ENCODE measurements at places on chromosomes 2 and 18. TPM values are rescaled to one million over a fixed set of nuclear protein-coding genes. Genes with fewer than 3 reads are reported as not detected.

The CRYGD gene
- total RNA-seq, result not detected

The LRP1B gene
- 0.38 TPM for total RNA-seq

The TMEM163 gene
- 2.4 TPM for total RNA-seq

The FBXO48 gene
- 0.54 TPM for total RNA-seq

DNA sequence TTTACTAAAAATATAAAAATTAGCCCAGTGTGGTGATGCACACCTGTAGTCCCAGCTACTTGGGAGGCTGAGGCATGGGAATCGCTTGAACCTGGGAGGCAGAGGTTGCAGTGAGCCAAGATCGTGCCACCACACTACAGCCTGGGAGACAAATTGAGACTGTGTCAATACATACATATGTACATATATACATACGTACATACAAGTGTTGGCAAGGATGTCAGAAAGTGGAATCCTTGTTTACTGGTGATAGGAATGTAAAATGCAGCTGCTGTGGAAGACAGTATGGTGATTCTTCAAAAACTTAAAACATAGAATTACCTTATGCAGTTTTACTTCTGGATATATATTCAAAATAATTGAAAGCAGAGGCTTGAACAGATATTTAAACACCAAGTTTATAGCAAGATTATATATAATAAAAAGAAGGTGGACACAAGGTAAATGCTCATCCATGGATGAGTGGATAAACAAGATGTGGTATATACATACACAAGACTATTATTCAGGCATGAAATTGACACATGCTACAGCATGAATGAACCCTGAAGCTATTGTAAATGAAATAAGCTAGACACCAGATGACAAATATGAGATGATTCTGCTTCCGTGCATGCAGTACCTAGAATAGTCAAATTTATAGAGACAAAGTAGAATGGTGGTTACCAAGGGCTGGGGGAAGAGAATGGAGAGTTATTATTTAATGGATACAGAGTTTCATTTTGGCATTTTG is 43.2 kb downstream of the CCDC138 start:
- no peak for DNase-seq

DNA sequence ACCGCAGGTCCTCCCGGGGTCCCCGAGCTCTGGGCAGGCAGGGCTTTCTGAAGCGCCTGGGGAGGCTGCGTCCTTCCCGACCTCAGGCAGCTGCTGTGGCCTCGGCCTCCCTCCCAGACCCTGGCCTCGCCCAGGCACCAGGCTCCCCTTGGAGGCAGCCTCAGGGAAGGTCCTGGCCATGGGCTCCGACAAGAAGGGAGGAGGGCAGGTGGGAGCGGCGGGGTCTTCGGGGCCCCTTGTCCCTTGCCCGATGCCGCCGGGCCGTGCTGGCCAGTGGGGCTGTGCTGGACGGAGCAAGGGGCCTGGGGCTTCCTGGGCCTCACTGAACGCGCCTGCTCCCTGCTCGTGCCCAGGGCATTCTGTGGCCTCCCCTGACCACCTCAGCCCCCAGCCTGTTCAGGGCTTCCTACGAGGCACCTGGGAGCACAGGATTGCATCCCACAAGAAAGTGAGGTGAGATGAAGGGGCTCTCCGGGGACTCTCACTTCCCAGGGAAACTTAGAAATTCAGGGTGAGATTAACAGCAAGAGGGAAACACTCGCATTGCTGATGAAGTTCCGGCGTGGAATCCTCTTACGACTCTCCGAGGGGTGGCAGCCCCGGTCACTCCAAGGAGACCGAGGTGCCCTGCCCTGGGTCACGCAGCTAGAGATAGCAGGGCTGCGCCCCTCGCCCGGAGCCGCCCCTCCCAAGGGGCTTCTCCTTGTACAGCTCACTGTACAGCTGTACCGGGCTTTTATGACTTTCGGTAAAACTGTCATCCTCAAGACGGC is 778 bp downstream of the MFSD2B start:
- no peak for DNase-seq

- peak; percentile 31 for DNase-seq
Measured at GRCh38 chr2:219368690-219369191, 19.0 kb downstream of the DNPEP start.

DNA sequence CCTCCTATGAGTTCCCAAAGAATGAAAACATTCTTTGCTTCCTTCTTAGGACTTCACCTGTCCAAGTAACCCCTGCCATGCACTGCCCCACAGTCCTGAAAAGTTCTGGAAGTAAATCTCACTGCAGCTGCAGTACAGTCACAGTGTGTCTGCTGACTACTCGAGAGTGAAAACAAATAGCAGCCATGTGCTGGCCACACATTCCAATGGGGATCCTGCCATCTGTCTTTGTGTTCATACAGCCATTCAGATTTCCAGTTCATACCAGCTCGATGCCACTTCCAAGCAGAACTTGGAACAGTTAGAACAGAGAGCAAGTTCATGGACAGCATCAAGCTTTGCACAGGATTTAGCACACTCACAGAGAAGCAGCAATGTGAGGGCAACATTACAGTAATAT is 629.9 kb upstream of the ACVR2A start:
- no peak for DNase-seq

- no peak for DNase-seq
Measured at GRCh38 chr2:174330945-174331594, 3.7 kb upstream of the SP9 start.

GRCh38 chr18:8928847-8929780 is 173.4 kb upstream of the NDUFV2 start:
- DNase-seq, result no peak

GRCh38 chr18:48975817-48976649 is 25.3 kb upstream of the SMAD7 start:
- DNase-seq, result no peak

GRCh38 chr2:74504591-74504990 is 2.9 kb downstream of the PCGF1 start:
- no peak for DNase-seq

DNA sequence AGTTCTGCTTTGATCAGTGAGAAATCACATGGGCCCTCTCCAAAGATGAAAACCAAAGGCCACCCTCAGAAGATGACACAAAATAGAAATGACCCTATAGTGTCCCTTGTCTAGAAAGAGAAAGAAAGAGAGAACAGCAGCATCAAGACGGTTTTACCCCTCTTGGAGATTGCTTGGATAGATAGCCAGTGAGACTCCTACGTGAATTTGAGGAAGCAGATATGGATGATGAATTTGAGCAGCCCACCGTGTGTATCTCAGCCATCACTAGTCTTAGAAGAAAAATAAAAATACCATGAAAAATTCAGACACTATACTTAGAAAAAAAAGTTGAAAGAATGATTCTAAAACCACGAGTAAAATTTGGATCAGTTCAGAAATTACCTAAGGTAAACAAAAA is 329.1 kb upstream of the CNTNAP5 start:
- no peak for DNase-seq
